Activated CD4-positive, alpha-beta T cell treated with anti-CD3 and anti-CD28 coated beads for 36 hours (primary cell): ENCODE measurements at places on chromosomes 11 and 22.
A peak's percentile ranks its signal among the peaks of the same experiment; 100 is the strongest.

DNA sequence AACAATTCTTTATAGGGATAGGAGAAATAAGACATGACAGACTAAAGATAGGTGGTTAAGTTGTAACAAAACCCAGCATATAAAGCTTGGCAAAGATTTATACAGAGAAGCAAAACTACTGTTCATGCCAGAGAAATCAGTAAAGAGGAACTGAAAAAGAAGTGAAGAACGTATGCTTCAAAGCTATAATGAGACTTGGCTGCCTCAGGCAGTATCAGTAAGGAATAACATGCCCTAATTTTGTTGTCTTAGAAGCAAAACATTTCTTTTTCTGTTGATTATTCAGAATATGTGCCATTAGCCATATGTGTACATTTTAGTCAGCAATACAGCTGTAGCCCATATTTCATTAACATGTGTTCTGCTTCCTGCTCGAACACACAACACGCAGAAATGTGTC lies 403.2 kb downstream of the NELL1 start:
- no peak for DNase-seq
- H3K27ac ChIP-seq: no peak overlapping the region
- H3K36me3 ChIP-seq: no peaks in the 10 kb centered on the region
- H3K4me3 ChIP-seq: no peak overlapping the region
- no peaks in the 10 kb centered on the region for H3K27me3 ChIP-seq

GRCh38 chr22:31184015-31184414 lies 24.0 kb downstream of the RNF185 start:
- no peak for DNase-seq
- peaks cover 8% of the 10 kb centered on the region for H3K4me1 ChIP-seq
- H3K36me3 ChIP-seq: peaks cover 23% of the 10 kb centered on the region
- no peaks in the 10 kb centered on the region for H3K27me3 ChIP-seq

DNA sequence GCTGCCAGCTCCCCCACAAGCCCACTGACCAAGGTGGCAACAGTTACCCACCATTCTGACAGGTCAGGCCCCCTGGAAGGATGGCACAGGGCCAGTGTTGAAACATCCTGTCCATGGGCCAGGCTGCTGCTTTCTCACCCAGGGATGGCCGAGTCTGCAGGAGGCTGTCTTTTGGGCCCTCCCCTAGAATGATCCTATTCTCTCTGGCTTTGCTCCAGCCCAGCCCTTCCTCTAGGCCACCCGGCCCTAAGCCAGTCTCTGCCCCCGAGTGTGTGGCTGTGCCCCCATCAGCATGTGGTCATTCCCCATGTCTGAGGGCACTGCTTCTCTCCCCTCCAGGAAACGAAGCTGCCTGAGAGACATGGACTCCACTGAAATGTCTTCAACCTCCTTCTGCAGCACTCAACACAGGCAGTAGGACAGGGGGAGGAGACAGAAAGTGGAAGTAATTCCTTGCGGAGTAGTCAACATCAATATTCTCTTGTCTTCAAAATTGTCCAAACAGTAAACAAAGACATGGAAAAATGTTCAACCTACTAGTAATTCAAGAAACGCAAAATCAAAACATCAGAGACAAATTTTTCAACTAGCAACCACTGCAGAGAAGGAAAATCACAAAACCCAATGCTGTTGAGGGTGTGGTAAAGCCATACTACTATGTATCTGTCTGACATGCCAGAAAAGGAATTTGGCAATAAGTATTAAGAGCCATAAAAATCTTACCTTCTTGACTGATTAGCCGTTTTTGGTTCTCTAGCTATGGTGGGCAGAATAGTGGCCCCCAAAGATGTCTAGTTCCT lies 5.1 kb upstream of the SCARF2 start:
- DNase-seq: no peak
- no peak overlapping the region for H3K27ac ChIP-seq

GRCh38 chr11:3827434-3828186 lies 13.1 kb downstream of the RHOG start:
- peaks cover 67% of the 10 kb centered on the region for H3K36me3 ChIP-seq
- peak overlapping the region; percentile 63 for H3K27ac ChIP-seq
- H3K4me1 ChIP-seq: peaks cover 52% of the 10 kb centered on the region
- no peak for DNase-seq
- H3K27me3 ChIP-seq: no peaks in the 10 kb centered on the region
- H3K4me3 ChIP-seq: no peak overlapping the region

GRCh38 chr11:122100037-122100755 lies 15.8 kb downstream of the BLID start:
- no peak overlapping the region for H3K4me3 ChIP-seq
- DNase-seq: peak; percentile 18
- no peaks in the 10 kb centered on the region for H3K36me3 ChIP-seq

- H3K27me3 ChIP-seq: no peaks in the 10 kb centered on the region
- peaks cover 14% of the 10 kb centered on the region for H3K4me1 ChIP-seq
- no peak overlapping the region for H3K4me3 ChIP-seq
- no peaks in the 10 kb centered on the region for H3K36me3 ChIP-seq
- no peak overlapping the region for H3K27ac ChIP-seq
- DNase-seq: no peak
Observed at GRCh38 chr11:75514596-75514995, 11.1 kb downstream of the GDPD5 start.
